Skeletal muscle cell (primary cell): ENCODE measurements at places on chromosomes 3 and 15.

DNA sequence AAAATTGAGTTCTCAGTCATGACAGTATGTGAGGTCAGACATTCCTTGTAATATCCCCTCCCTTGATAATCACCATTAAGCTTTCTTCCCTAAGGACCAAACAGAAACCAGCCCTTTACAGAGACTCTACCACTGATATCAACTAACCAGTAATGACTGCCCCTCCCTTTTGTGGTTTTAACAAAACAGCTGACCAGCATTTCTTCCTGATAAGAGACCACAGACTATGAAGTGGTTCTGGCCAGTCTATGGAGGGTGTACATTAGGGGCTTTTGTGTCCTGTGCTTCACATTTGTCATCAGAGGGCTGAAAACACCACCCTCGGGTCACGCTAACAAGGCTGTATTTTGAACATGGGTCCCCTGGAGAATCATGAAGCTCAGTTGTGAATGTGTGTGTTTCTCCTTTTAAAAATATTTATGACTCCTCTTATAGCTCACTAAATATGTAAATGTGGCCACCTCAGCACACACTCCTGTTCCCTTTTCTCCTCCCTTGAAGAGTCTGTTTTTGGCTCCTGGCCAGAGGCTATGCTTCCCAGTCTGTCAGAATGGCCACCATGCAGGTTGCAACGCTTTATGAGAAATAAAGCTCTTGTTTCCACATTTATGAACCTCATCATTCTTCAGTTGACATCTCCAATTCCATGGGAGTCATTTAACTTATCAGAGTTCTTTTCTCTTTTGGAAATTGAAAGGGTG is 239.3 kb downstream of the CPNE4 start:
- DNase-seq, result no peak

GRCh38 chr3:50010959-50011358 is 71.0 kb downstream of the RBM6 start:
- no peak for DNase-seq

DNA sequence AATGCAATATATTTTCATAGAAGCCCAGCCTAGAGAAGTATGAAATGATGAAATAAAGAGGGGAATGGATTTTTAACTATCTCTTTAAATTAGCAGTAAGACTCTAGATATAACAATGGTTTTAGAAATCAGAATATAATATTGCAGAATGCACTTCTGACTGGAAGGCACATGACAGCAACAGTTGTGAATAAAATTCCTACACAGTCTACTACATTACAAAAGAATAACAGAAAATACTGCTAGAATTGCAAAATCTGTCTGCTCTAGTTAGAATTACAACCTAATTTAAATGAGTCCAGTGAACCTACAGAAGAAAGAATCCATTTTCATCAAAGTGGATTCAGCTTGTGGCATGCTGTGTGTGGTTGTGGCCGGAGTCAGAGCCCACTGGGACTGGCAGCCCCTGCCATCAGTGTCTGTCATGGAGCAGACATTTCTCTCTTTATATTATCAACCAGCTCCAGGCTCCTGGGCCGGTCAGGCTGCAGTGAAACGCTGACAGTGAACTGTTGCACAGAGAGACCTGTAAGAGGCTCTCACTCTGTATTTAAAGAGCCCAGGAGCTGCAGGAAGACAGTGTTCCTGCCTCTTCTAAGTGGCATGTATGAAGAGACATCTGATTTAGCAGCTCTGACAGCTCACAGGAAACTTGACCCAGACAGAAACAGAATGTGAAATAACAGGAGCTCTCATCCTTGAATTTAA is 1523.8 kb upstream of the CADM2 start:
- DNase-seq, result no peak

- DNase-seq, result no peak
Measured at GRCh38 chr3:129655291-129655700, 48.8 kb upstream of the PLXND1 start.

- DNase-seq, result no peak
Measured at GRCh38 chr3:182385356-182385755, 407.9 kb upstream of the ATP11B start.

DNA sequence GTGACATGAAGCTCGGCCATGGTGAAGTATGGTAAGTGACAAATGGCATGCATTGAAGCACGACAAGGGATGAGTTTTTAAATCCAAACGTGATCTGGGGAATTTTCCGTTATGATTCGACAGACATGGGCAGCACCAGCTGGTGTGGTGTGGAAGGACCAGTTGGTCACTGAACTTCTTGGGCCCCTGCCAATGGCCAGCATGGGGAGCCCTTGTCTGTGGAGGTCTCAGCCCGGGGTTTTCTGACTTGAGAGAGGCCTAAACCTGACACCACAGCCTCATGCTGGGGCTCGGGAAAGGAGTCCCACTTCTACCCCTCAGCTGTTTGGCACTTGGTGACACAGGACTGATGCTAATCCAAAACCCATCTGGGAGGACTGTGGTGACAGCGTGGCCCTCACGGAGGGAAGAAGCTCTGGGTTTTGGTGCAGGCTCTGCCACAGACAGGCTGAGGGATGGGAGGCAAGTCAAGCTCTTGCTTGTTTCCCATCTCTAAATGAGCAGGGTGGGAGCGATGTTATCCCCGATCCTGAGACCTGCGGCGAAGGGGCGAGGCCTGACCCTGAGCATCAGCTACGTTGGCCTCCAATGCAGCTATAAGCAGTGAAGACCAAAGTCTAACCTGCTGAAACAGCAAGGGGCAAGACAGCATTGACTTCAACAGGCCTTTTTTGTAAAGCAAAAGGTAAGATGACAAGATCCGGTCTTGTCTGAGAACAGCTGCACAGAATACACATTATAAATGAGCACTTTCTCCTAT is 69.5 kb downstream of the ATP1B3 start:
- DNase-seq, result peak; percentile 15

DNA sequence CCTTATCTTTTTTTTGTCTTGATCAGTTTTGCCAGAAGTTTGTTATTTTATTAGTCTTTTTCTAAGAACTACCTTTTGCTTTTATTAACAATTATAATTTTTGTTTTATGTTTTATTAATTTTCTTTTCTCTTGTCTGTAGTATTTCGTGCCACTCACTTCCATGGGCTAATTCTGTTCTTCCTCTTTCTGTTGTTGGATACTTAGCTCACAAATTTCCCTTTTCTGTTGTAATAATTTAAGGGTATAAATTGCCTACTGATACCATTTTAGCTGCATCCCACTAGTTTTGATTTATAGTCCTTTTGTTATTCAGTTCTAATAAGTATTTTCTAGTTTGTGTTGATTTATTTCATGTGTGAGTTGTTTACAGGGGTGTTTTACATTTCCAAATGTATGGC is 48.6 kb downstream of the SNRK start:
- DNase-seq, result no peak

DNA sequence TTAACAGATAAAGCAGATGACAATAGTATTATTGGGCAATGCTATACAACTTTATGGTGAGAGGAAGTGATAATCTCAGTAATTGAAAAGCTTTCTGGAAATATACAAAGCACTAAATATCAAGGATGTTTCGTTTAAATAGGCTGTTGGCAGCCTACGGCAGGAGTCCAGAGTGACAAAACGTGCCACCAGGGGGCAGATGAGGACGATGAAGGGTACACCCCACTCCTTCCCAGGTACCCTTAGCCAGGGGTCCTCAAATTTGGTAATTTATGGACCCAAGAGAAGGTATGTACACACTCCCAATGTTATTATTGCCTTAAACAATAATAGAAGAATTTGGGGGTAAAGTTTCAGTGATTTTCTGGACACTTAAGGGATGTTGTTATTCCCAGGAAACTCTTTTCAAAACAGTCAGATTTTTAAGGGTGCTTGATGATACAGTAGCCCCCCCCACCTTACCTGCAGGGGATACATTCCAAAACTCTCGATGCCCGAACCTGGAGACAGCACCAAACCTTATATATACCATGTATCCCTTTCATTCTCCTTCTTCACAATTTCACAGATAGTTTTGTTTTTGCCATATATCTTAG is 1.4 kb upstream of the MAGEL2 start:
- DNase-seq, result no peak

GRCh38 chr3:168003911-168004310 is 91.8 kb downstream of the GOLIM4 start:
- DNase-seq, result no peak

DNA sequence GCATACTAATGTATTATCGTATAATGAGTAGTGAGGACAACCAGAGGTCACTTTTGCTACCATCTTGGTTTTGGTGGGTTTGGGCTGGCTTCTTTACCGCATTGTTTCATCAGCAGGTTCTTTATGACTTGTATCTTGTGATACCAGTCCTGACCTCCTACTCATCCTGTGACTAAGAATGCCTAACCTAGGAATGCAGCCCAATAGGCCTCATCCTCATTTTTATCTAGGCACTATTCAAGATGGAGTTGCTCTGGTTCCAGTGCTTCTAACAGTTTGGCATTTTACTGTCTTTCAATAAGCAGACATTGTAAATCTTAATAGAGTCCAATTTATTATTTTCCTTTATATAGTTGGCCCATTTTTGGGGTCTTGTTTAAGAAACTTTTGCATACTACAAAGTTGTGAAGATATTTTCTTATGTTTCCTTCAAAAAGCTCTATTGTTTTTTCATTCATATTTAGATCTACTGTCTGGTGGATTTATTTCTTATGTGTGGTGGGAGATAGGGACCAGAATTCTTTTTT is 60.8 kb upstream of the RNU6-1 start:
- DNase-seq, result no peak

GRCh38 chr15:62242999-62243398 is 77.9 kb upstream of the C2CD4B start:
- no peak for DNase-seq

DNA sequence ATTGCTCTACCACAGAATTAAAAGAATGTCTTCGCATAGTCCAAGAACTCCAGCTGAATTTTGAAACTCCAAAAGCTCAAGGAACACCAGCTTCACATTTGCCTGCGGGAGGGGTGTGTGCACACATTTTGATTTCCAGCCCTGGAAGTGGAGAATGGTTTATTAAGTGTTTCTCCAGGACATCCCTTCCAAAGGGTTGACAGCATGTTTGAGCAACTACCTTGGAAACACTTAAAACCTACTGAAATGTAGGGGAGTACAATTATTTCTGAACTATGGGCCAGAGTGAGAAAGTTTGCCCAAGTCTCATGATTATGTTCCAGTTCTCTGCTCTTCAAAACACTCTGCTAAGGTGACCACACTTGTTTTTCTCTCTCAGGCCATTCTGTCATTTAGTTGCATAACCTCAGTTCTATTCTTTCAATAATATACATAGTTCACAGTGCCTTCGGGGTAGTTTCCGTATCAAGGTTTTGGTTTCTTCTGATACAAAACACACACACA is 7.9 kb downstream of the ACP3 start:
- DNase-seq, result no peak

- DNase-seq, result no peak
Measured at GRCh38 chr3:120503727-120504616, 53.2 kb upstream of the FSTL1 start.

- no peak for DNase-seq
Measured at GRCh38 chr3:169813757-169814517, 1.2 kb upstream of the LRRC34 start.

- DNase-seq, result no peak
Measured at GRCh38 chr3:118943597-118943996, 91.0 kb downstream of the IGSF11 start.

GRCh38 chr3:42852441-42852840 is 23.2 kb downstream of the CYP8B1 start:
- DNase-seq, result no peak

DNA sequence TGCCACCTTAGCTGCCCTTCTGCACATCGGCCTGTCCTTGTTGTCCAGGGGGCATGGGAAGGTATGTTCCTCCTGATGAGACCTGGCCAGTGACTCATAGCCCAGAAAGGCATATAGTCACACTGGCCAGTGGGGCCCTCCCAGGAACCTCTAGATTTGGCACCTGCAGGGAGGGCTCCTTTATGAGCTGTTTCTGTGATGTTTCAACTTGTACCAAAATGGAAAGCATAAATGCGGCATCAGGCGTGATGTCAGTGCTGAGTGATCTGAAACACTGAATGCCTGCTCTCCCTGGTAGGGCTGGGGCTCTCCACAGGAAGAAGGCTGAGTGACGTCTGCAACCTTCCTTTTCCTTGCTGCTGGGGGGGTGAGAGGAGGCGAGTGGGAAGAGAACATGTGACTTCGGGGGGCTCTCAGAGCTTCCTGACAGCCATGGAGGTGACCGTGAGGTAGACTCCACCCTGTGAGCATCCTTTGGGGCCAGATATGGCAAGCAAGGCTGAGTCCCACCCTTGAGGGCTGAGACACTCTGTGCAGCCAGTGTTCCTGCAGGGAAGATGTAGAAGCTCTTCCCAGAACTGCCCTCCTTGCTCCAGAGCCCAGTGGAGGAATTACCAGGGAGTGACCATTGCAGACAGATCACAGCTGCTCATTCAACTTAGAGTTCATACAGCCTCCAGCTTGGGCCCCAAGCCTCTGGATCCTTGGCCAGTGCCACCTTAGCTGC is 37.1 kb upstream of the APEH start:
- DNase-seq, result no peak

DNA sequence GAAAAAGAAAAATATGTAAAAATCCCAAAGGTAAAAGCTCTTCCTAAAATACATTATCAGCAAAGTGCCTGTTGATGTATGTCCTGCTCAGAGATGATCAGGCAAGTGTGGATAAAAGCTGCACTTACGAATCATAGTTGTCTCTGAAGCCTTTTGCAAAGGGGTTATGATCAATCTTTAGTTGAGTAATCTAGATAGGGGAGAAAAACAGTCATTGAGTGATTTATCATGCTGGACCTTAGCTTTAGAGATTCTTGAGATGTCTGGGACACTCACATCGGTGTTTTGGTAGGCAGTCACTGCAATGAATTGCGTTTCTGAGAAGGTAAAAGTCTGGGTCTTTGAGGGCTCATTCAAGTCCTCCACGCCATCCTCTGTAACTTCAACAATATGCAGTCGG is 3.7 kb downstream of the EOMES start:
- DNase-seq, result no peak

- no peak for DNase-seq
Measured at GRCh38 chr3:46998121-46998851, 18.8 kb downstream of the NBEAL2 start.

DNA sequence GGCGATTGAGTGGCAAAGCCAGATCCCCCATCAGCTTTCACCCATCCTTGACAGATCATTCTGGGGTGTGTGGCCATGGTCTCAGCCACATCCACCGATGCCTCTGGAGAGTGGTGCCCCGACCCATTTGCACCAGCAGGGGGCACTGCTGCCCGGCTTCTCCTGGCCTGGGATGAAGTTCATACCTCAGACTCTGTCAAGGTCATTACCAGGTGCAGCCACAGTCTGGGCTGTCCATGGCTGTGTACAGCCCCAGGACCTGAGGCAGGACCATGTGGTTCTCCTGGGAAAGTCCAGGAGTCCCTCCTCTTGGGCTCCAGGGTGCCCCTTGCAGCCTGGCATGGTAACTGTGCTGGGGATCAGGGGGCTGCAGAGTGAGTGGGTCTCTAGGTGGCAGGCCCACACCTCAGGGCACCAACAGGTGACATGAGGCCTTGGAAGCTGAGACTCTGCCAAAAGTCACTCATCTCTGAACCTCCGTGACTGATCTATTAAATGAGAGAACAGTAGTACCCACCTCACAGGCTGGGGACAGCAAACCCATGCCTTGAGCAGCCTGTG is 67.2 kb downstream of the CACNA2D2 start:
- DNase-seq, result no peak
